Ascending aorta (tissue), 2 donors: ENCODE measurements at places on chromosomes 7 and 10.
A peak's percentile ranks its signal among the peaks of the same experiment; 100 is the strongest.

- no peak for DNase-seq
These were observed 200.1 kb downstream of the ACTR3B start for GRCh38 chr7:152959610-152960009.

DNA sequence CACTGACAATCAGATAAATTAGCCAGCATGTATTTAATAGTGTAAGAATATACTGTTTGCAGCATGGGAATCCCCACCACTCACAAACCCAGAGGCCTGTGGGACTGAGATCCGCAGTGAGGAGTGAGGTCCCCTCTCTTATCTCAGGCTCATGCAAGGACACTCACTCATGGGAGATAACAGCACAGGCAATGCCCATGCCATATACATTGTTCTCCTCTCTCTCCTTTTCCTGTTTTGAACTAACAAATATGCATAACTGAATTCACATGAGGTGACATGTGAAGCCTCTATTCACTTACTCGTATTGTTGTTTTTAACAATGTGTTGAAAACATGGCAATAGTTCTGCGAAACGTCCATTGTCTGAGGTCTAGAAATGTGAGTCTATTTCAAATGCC lies 230.5 kb downstream of the ARHGAP21 start:
- no peak for DNase-seq

GRCh38 chr10:82922046-82922445 lies 1047.1 kb downstream of the NRG3 start:
- no peak for DNase-seq

DNA sequence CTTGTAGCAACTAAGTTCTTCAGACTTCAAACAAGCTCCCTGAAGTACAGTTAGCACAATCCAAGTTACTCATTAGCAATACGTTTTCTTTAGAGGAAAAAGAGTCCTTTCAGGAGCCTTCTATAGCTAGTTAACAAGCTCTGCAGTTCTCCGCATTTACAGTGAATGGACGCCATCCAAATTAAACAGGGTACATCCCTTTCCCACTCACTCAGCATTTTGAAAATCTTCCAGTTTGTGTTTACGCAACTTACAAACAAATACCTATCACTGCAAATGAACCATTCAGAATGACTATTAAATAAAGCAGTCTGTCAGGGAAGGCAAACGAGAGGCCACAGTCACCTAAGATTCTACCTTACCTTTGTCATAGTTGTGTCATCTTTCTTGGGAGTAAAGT lies 84.5 kb downstream of the RNF32 start:
- no peak for DNase-seq

DNA sequence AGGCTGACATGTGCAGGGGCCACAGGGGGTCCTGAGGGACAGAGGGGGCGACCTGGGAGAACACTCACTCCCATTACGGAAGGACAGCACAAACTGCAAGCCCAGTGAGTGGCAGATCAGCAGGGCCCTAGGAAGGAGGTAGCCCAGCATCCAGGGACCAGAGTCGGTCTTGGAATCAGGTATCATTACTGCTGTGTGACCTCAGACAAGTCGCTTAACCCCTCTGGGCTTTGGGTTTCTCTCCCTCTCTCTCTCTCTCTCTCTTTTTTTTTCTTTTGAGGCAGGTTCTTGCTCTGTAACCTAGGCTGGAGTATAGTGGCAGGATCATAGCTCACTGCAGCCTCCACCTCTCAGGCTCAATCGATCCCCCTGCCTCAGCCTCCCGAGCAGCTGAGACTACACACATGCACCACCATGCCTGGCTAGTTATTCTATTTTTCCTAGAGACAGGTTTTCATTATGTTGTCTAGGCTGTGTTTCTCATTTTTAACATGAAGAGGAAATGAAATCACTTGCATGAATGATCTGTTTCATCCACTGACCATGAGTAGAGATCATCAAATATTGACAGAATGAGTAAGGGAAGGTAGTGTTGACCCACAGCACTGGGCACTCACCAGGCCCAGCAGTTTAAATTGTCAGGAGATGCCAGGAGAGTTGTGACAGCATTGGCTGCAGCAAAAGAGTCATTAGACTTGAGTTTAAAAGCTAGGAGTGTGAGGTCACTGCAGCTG lies 49.4 kb downstream of the BUB3 start:
- DNase-seq = no peak

DNA sequence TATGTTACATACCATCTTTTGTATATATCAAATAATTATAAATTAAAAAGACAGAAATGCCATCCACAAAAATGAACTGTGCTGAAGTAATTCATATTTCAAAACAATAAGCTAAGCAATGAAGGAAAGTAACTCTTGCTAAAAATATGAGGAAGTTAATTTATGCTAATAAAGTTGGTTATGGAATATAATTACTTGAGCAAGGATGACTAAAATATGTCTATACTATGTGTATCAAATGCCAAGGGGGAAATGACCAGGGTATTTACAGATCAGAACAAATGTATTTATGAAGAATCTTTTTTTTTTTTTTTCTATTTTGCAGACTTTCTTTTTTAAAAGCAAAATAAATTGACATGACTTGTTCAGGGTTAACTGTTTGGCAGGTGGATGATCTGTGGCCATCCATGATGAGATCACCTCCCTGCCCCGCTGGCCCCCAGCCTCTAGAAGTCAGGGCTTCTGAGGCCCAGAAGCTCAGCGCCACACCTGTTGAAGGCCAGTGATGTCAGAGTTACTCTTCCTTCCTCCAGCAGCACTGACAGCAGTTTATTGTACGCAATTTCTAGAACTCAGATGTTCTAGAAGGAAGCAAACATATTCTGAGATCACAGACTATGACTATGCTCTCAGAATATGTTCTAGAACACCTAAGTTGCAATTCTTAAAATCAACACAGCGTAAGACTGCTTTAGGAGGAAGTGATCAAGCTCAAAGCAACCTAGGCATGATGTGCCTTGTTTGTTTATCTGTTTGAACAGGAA lies 196.1 kb upstream of the KLF14 start:
- no peak for DNase-seq

DNA sequence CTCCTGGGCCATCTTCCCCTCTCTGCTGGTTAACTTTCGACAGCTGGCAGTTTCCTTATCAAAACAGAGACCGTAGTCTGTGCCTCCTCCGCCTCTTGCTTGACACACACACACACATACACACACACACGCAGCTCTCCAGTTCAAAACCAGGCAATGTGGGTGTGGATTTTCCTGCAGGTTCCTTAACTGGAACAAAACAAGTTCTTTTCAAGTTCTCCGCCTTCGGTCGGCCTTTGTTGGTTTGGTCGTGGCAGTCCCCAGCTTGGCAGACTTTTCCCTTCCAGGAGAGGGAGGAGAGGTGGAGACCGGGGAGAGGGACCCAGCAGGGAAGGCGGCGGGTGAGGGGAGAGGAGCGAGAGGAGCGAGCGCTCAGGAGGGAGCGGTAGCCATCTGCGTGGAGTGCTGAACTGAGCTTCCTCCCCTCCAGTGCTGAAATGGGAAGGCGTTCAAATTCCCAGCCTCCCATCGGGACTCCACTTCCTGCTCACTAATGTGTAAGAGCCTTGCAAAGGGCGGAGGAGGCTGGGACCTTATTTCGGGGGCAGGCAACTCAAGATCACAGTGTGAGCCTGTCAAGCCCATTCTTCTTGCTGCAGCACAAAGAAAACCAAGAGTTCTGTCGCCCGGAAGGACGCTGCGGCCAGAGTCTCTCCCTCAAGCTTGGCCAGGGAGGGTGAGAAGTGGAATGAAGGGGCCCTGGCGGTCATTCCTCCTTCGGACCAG lies 120.6 kb downstream of the PRPF18 start:
- DNase-seq = peak; percentile 36

GRCh38 chr10:72132854-72133253 lies 44.5 kb upstream of the SPOCK2 start:
- no peak for DNase-seq

DNA sequence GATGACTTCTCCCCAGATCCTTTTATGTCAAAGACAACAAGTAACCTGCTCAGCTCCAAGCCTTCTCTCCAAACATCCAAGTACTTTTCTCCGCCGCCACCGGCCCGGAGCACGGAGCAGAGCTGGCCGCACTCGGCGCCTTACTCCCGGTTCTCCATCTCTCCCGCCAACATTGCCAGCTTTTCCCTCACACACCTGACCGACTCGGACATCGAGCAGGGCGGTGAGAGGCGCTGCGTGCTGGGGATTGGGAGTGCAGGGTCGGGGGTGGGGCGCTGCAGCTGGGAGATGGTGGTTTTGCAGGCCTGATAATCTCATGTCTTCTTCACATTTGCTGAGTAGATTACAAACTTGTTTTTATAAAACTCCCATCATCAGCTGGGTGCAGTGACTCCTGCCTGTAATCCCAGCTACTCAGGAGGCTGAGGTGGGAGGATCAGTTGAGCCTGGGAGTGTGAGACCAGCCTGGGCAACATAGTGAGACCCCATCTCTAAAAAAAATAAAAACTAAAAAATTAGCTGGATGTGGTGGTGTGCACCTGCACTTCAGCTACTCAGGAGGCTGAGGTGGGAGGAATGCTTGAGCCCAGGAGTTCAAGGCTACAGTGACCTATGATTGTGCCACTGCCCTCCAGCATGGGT lies 7.2 kb upstream of the BHLHA15 start:
- DNase-seq = no peak

- DNase-seq = no peak
These were observed 119.1 kb downstream of the PHTF2 start for GRCh38 chr7:77917500-77918262.

DNA sequence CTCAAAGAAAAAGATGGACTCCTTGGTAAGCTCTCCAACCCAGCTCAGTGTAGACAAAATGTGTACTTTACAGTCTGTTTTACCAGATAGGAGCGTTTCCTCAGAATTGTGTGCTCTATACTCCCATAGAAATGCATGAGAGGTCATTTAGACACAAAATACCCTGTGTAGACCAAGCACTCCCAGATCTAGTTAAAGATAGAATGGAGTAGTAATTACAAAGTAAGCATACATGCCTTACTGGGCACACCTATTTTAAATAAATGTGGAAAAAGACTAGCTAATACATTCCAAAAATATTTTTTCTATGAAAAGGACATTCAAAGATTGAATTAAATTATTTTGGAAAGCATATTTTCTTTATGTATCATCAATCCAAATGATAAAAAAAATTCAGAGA lies 271.9 kb upstream of the DGKB start:
- no peak for DNase-seq

- no peak for DNase-seq
These were observed 36.2 kb downstream of the FAM20C start for GRCh38 chr7:228610-229009.

GRCh38 chr7:70640266-70640833 lies 491.6 kb upstream of the GALNT17 start:
- DNase-seq = no peak

DNA sequence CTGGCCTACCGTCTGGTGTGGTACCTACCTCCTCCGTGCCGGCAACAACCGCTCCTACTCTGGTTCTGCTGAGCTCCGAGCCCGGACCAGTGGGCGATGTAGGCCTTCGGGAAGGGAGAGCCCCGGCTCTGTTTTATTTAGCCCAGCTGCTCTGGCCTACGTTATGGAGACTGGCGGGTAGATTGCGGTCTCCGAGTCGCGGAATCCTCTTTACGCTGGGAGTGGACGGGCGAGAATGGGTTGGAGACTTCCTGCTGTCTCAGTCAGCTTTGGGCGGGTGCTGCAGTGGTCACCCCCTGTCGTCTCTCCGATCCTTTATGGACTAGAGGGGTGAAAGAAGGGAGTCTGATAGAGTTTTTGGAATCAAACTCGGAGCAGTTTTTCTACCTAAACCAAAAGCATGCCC lies 406 bp downstream of the CBLL1 start:
- DNase-seq = no peak

GRCh38 chr10:80141696-80142460 lies 9.3 kb downstream of the PLAC9 start:
- DNase-seq = no peak

DNA sequence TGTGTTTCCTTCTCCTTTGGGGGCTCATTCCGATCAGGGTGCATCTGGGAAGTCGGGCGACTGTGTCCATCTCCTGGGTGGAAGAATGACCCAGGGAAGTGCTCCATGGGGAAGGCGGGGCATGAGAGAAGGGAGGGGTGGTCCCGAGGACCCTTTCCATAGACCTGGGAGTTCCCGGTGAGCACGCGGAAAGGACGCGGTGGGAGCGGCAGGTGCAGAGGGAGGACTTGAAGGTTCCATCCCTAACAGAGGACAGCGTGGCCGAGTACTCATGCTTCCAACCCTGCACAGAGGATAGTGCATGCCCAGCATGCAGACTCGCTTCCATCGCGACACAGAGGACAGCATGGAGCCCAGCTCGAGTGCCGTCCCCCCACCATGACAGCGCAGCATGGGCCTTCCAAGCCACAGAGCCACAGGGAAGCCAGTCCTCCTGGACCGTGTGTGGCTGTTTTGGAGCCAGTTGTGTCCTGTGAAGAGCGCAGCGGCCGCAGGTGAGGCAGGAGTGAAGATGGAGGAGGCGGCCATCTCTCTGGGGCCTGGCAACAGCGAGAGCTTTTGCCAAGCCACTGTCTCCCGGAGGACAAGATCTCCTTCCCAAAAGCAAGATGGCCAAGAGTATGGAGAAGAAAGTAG lies 281.4 kb downstream of the DNAJB6 start:
- peak; percentile 44 for DNase-seq

DNA sequence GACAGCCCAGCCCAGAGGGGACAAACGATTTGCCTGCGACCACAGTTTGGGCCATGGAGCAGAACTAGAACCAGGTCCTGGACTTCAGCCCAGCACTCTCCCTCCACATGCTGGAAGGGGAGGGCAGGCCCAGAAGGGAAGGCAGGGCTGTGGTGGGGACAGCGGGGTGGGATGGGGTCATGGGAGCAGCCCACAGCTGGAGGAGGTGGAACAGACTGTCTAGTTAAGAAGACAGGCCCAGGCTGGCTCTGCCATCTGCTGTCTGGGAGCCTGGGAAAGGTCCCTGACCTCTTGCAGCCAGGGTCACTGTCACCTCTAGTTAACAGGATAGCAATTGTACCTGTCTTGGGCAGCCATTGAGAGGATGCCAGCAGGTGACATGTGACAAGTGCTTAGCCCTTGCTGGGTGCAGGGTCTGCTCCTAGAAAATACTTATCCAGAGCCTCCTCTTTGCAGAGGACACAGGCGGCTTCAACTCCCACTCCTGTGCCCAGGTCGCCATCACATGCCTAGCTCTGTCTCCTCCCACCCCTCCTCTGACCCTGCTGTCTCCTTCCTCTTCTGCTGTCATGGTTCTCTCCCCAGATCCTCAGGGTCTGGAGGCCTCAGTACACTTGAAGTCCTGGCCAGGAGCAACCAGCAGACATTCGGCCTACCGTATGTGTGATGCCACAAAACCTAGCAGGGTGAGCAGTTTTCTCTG lies 37.0 kb upstream of the CHST15 start:
- DNase-seq = no peak
